ENCODE measurements at places on chromosomes 16 and 17. TPM values are rescaled to one million over a fixed set of nuclear protein-coding genes. Genes with fewer than 3 reads are reported as not detected.

Gene PRR35
- not detected for total RNA-seq

Gene MAP1LC3B
- total RNA-seq = 33.3 TPM

Gene CTRL
- total RNA-seq = 0.26 TPM

Gene ASPHD1
- total RNA-seq = 0.26 TPM

Gene SLC12A3
- total RNA-seq = not detected

Gene ABCC6
- total RNA-seq = 0.13 TPM

Gene SMIM36
- total RNA-seq = not detected

Gene AANAT
- not detected for total RNA-seq

Gene AGRP
- not detected for total RNA-seq

Gene C16orf96
- not detected for total RNA-seq

Gene CX3CL1
- 4.0 TPM for total RNA-seq

Gene FBXO39
- total RNA-seq = 34.6 TPM

Gene TMEM11
- 16.9 TPM for total RNA-seq

Gene CD7
- not detected for total RNA-seq

Gene PLXDC1
- not detected for total RNA-seq

Gene KRTAP9-8
- not detected for total RNA-seq

Gene VASN
- 0.39 TPM for total RNA-seq

Gene RCVRN
- not detected for total RNA-seq

Gene TAC4
- not detected for total RNA-seq

Gene EPOP
- total RNA-seq = 0.90 TPM

Gene ZNF18
- total RNA-seq = 7.2 TPM

Gene CD300E
- total RNA-seq = not detected

Measured in dermis microvascular lymphatic vessel endothelial cell (primary cell).